ENCODE measurements at places on chromosomes 4 and X.

- DNase-seq = no peak
These were observed 195.7 kb downstream of the GPAT3 start for GRCh38 chr4:83731609-83732008.

DNA sequence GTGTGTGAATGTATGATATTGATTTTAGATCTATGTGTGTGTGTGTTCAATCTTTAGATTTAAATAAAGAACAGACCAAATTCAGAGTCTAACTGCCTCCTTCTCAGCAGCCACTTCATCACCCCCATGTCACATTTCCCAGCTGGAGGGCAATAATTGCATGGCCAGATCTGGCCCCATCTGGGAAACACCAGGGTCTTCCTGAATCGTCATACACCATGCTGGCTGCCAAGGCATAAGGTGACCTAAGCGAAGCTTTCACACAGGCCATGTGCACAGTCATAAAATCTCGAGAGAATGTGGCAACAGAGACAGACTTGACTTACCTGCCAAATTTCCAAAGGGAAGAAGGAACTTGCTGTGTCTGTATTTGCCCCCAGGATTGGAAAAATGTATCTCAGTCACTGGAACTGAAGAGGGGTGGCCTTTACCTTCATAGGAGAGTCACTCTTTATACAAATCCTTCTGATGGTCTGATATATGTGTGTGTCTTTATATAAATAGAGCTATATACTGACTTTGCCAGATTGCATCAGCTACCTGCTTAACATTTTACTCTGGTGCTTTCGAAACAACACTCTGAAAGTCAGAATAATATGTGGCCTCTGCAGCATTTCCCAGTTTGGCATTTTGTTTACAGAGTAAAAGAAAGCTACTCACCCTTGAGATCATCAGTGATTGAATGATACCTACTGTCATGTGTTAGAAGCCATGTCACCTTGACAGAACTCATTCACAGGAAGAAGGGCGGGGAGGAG, at the start of gene PLAC1:
Gene PLAC1 (minus strand): TSS at position 470 of the 758 bp plus-strand sequence. CDS start 91,789 bp downstream, outside the sequence.
- DNase-seq = no peak

- DNase-seq = no peak
These were observed 6.9 kb upstream of the PGRMC1 start for GRCh38 chrX:119229253-119229615.

DNA sequence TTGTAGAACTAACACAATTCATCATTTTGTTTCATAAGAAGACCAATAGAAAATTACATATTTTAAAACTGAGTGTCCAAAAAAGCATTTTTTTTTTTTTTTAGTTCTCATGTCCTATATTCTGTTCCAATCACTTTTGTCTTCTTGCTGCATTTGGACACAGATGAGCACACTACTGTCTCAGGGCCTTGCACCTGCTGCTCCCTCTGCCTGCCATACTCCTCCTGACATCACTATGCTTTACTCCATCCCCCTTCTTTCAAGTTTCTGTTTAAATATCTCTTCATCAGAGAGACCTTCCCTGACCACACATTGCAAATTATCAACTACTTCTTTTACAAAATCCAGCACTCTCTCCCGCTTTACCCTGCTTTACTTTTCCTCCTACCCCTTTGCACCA, 230.7 kb upstream of the GK2 start:
- DNase-seq = no peak

GRCh38 chrX:153501530-153501929, 6.8 kb downstream of the BGN start:
- no peak for DNase-seq

DNA sequence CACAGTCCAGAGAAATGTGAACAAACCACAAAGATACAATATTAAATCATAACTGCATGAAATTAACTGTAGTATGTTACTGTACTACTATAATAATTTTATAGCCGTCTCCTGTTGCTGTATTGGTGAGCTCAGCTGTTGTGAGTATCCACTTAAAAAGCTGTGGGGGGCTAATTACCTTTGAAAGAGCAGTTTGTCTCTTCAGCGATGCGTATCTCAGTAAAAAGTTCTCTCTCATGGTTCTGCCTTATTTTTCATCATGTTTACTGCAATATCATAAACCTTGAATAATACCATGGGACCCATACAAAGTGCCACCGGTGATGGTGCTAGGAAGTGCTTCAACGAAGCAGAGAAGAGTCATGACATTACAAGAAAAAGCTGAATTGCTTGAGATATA, 8.4 kb upstream of the MSMO1 start:
- no peak for DNase-seq

- DNase-seq = no peak
These were observed 42.8 kb upstream of the PRDM8 start for GRCh38 chr4:80154545-80154933.

DNA sequence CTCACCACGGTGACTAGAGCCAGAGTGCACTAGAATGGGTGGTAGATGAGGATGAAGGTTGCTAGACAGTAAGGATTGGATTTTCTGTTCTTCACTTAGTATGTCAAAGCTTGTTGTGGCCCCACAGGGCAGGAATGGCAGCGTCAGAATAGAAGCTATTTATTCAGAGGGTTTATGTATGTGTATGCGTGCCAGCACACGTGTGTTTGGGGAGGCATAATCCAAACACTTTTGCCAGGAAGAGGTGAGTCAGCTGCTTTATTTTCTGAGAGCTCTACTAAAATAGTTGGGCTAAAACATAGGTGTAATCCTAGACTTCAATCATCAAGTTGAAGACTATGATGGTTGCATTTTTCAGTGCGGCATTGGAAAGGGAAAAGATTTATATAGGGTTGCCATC, 1.2 kb upstream of the MAGEE2 start:
- no peak for DNase-seq

GRCh38 chrX:72028701-72029470, 102.8 kb downstream of the RTL5 start:
- no peak for DNase-seq

DNA sequence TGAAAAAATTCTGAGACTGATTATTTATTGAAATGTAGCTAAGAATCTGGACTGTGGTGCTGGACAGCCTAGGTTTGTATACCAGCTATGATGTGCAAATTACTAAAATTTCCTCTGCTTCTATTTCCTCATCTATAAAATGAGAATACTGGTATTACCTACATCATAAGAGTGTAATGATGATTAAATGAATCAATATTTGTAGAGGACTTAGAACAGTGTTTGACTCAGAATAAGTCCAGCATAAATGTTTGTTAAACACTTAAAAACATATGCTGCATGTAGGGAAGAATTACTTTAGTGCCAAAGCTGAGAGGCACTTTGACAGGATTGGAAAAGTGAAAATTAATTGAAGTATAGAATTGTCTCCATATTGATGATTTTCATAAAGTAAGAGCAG, 55.3 kb upstream of the TMPRSS11F start:
- DNase-seq = no peak

DNA sequence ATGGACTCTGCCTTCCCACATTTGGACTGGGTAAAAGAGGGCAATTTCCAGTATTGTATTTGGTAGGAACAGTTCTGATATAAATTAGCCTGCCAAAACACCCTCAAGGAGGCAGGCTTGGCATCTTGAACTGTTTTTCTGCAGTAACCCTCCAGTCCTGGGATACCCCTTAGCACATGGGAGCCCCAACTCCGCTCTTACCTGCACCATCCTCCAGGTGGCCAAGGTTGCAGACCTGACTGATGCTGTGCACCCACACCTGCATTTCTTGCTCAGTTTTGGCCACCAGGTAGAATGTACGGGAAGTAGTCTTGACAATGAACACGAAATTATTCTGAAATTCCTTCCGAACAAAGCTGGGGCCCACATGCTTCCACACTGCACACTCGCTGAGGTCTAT, 35.1 kb downstream of the GAB3 start:
- DNase-seq = no peak

DNA sequence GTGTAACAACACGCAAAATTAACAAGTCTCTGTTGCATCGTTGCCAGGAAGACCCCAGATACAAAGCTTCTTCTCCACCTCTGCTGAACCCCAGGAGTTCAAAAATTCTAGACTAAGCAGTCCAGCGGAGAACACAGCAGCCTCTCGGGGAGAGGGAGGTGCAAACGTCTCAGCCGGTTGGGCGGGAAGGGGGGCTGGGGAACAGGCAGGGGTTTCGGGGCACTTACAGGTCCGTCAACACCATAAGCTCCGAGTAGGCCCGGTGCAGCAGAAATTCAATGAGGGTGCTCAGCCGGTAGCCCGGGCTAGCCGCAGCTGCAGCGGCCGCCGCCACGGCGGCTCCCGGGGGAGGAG, 394 bp downstream of the MED14 start:
- DNase-seq = peak; percentile 0

DNA sequence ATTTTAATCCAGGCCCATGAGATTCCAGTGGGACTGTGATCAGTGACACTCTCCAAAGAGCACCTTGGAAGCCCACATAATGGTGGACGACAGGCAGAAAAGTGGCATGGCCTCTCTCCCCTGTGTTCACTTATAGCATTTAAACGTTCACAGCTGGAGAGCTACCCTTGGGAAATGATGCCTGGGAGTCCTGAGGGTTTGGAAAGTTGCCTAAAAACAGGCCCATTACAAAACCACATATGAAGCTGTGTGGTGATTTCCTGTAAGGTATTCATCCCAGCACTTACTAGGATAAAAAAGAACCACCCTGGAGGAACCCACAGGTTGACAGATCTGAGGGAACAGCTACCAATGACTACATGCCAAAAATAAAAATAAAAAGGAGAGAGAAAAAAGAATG, 193.2 kb downstream of the RASL11B start:
- DNase-seq = no peak

DNA sequence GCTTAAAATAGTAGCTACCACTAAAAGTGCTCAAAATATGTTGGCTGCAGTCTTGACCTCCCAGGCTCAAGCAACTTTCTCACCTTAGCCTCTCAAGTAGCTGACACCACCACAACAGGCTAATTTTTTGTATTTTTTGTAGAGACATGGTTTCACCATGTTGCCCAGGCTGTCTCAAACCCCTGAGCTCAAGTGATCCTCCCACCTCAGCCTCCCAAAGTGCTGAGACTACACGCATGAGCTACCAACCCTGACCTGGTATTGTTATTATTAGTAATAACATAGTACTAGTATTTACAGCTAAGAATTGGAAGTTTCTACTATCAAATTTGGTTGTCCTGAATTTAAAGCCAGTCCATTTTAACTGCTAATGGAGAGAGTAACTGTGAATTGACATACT, 18.0 kb downstream of the STAP1 start:
- no peak for DNase-seq

- DNase-seq = no peak
These were observed 105.9 kb downstream of the IL1RAPL1 start for GRCh38 chrX:28693101-28693500.

GRCh38 chrX:9786798-9787635, 788 bp downstream of the SHROOM2 start:
- no peak for DNase-seq

GRCh38 chr4:92600638-92601037, 296.9 kb downstream of the GRID2 start:
- DNase-seq = no peak

DNA sequence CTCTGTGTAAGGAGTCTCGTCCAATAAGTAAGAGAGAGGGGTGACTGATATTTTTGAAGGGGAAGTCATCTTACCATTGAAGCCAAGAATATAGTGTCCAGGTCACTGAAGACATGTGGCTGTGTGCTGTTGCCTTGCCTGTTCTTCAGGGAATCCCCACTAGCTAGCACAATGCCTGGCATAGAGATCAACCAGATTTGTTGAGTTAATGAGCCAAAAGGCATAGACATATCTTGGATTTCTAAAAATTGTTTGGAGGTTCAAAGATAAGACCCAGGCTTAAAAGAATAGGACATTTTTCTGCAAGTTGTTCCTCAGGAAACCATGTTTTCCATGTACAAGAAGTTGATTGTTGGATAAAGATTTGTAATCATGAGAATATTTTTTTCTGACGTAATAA, 119.3 kb upstream of the DKK2 start:
- no peak for DNase-seq

- no peak for DNase-seq
These were observed 916 bp upstream of the POU4F2 start for GRCh38 chr4:146637621-146638332.

DNA sequence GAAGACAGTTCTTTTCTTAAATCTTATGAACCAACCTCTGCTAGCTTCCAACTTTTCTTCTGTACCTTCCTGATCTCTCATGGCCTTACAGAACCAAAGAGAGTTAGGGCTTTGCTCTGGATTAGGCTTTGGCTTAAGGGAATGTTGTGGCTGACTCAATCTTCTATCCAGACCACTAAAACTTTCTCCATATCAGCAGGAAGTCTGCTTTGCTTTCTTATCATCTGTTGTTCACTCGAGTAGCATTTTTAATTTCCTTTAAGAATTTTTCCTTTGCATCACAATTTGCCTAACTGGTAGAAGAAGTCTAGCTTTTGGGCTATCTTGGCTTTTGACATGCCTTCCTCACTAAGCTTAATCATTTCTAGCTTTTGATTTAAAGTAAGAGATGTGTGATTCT, 167.0 kb downstream of the TBCK start:
- DNase-seq = no peak

DNA sequence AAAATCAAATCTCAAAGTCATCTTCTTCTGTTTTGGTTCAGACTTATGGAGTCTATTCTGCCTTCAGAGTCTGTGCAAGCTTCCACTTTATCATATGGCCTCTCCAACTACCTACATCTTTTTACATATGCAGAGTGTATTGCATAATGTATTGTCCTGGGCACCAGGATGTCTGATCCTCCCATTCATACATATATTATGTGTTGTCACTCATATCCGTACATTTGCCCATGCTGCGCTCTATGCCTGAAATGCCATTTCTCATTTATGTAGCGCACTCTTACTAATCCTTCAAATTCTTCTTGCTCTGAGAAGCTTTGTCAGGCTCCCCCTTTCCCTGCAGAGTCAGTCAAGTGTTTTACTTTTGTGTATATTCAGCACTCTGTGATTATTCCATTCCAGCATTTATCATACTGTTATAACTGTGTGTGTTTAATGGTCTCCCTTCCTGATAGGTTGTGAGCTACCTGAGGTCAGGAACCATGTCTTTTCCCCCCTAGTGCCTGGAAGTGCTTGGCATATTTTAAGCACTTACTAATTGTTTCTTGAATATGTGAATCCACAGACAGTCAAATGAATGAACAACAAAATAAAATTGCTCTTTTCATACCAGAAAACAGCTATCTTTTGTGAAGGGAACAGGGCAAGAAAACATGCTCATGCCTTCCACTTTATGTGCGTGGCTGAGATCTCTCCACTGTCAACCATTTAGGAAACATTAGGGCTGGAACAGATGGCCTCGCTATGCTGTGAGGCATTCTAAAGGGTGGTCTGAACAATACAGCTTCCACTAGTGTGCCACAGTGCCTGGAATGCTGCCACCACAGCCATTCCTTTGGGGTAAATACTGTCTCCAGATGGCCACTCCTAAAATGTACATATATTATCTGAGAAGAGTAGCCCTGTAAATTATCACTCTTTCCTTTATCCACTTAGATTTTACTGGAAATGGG, 81.8 kb downstream of the GLUD2 start:
- no peak for DNase-seq

DNA sequence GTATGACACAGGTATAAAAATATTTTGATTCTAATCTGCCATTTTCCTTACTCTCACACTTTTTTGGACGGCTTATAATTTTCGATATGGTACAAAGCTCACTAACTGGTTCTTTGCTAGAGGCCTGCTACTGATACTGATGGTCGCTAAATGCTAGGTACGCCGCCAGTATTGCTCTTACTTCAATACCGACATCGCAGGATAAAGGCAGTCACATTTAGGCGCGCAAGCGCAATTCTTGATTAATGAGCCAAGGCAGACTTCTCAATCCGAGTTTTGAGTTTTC, 557 bp upstream of the USP38 start:
- no peak for DNase-seq
